ENCODE measurements at places on chromosomes 7 and 10. TPM values are rescaled to one million over a fixed set of nuclear protein-coding genes. Genes with fewer than 3 reads are reported as not detected.

DNA sequence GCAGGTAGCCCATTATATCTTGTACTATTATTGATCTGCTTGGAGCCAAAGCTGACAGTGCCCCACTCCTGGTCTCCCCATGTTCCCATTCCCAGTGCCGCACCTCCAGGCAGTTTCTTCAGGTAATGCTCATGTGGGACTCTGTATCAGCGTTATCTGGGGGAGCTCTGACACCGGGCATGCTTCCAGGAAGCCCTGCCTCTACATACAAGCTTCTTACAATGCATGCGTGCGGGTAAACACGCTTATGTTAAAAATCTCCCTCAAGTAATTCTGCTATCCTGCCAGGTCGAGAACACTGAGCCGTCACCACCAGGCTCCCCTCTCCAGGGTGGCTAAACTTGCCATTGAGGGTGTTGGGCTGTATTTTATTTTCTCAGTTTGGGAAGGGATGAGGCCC, 61.6 kb upstream of the LBX1 start:
- H3K27ac ChIP-seq = no peak overlapping the region
- DNase-seq = no peak
- H3K27me3 ChIP-seq = peaks cover 34% of the 10 kb centered on the region
- no peak overlapping the region for H3K4me3 ChIP-seq
- no peaks in the 10 kb centered on the region for H3K4me1 ChIP-seq

The PPP1R9A gene
- total RNA-seq = 3.3 TPM

The MALRD1 gene
- total RNA-seq = 1.7 TPM

The LBX1 gene
- under 0.01 TPM for total RNA-seq

The CFAP70 gene
- total RNA-seq = 1.3 TPM

GRCh38 chr7:108290459-108291151, 160.4 kb upstream of the LAMB4 start:
- H3K27me3 ChIP-seq = no peaks in the 10 kb centered on the region
- H3K4me3 ChIP-seq = peak overlapping the region; percentile 2
- no peak overlapping the region for H3K27ac ChIP-seq
- H3K4me1 ChIP-seq = no peaks in the 10 kb centered on the region
- DNase-seq = no peak

- DNase-seq = no peak
- no peaks in the 10 kb centered on the region for H3K4me1 ChIP-seq
- H3K4me3 ChIP-seq = no peak overlapping the region
- no peaks in the 10 kb centered on the region for H3K36me3 ChIP-seq
- H3K27me3 ChIP-seq = no peaks in the 10 kb centered on the region
- H3K27ac ChIP-seq = no peak overlapping the region
Measured at GRCh38 chr10:81248886-81249285, 626.1 kb upstream of the NRG3 start.

- H3K4me1 ChIP-seq = no peaks in the 10 kb centered on the region
- H3K36me3 ChIP-seq = no peaks in the 10 kb centered on the region
- no peak for DNase-seq
- H3K27ac ChIP-seq = no peak overlapping the region
- H3K27me3 ChIP-seq = no peaks in the 10 kb centered on the region
- no peak overlapping the region for H3K4me3 ChIP-seq
Measured at GRCh38 chr7:12244694-12245093, 33.6 kb downstream of the TMEM106B start.

- DNase-seq = no peak
- no peaks in the 10 kb centered on the region for H3K27me3 ChIP-seq
- no peak overlapping the region for H3K4me3 ChIP-seq
Measured at GRCh38 chr7:137306748-137307147, 36.8 kb downstream of the PTN start.

The SLC26A5 gene
- total RNA-seq = not detected

DNA sequence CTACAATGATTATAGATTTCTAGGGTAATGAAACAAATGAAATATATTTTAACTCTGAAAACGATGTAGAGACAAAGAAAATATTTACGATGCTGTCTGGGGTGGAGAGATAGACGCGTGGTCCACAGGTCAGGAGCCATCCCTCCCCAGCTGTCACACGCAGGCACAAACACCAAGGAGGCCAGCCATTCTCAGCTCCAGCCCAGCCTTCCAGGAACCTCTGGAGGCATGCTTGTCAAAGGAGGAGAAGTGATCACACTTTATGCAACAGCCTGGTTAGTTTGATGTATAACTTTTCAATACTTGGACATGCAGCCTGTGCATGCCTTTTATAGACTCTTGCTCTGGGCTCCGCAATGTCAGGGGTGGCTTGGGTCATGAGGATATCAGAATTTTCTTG, 391.5 kb upstream of the MGMT start:
- no peaks in the 10 kb centered on the region for H3K36me3 ChIP-seq
- no peak overlapping the region for H3K27ac ChIP-seq
- H3K27me3 ChIP-seq = no peaks in the 10 kb centered on the region
- no peaks in the 10 kb centered on the region for H3K4me1 ChIP-seq

DNA sequence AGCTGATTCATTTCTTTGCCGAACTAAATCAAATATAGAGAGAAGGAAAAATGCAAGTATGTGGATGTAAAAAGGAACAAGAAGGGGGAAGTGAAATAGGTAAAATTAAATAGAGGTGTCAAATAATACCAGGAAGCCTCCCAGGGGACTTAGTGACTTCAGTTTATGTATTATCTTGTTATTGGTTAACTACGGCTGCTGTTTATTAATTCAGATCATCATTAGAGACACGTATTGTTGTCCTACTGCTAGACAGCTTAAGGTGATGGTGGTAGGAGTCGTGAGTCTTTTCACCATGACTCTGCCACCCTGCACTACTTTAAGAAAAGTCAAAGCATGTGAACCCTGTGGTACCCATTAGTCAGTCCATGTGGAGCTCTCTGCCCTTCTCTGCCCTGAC, 289.1 kb downstream of the PRKG1 start:
- no peak overlapping the region for H3K27ac ChIP-seq
- H3K27me3 ChIP-seq = no peaks in the 10 kb centered on the region
- H3K4me3 ChIP-seq = no peak overlapping the region
- DNase-seq = no peak
- H3K4me1 ChIP-seq = no peaks in the 10 kb centered on the region
- no peaks in the 10 kb centered on the region for H3K36me3 ChIP-seq

DNA sequence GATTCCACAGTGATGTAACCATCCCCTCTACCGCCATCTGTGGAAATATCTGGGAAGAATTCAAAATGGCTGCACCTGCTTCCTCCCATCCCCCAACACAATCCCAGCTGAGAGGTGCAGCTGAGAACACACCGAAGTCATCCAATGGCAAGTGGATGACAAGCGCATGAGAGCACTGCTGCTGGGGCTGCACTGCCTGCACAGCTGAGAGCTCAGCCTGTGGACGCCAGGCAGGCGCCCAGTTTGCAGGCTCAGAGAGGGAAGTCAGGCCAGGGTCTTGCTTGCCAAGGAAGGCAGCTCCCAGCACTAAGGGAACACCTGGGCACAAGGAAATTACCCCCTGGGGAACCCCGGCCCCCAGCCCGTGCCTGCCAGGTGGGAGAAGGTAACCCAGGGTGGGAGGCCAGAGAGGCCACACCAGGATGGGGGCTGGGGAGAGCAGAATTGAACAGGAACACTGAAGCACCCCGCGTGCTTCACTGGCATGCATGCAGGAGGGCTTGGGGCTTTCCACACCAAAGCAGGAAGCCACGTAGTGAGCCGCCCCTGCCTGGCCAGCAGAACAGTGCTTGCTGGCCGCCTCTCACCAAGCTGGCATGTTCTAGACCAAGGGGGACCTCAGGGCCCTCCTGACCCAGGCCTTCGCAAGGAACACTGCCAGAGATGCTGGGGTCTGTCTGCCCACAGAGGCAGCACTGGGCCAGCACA, 46.2 kb downstream of the FAM53B start:
- DNase-seq = no peak
- H3K27ac ChIP-seq = no peak overlapping the region
- no peaks in the 10 kb centered on the region for H3K36me3 ChIP-seq
- peaks cover 10% of the 10 kb centered on the region for H3K4me1 ChIP-seq
- H3K27me3 ChIP-seq = no peaks in the 10 kb centered on the region
- no peak overlapping the region for H3K4me3 ChIP-seq

DNA sequence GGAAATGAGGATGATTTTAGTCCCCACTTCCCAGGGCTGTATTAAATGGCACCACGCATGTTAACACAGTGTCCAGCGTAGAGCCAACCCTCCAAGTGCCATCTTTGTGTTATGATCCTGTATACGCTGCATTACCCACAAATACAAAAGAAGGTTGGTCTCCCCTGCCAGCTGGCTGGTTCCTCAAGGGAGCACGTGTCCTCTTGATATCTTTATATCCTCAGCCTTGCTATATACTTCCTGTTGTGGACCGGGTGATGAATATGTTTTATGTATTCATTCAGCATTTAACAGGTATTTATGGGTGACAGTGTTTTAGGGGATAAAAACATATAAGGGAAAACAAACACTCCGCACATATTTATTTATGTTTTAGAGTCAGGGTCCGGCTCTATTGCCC, 23.2 kb upstream of the PRRT4 start:
- no peak overlapping the region for H3K27ac ChIP-seq
- no peaks in the 10 kb centered on the region for H3K36me3 ChIP-seq
- no peaks in the 10 kb centered on the region for H3K4me1 ChIP-seq
- H3K4me3 ChIP-seq = no peak overlapping the region
- no peak for DNase-seq

GRCh38 chr7:113267885-113268284, 149.5 kb upstream of the SMIM30 start:
- no peaks in the 10 kb centered on the region for H3K27me3 ChIP-seq
- peak; percentile 44 for DNase-seq
- no peak overlapping the region for H3K4me3 ChIP-seq
- H3K36me3 ChIP-seq = no peaks in the 10 kb centered on the region
- H3K27ac ChIP-seq = no peak overlapping the region
- H3K4me1 ChIP-seq = no peaks in the 10 kb centered on the region

The IFIT1B gene
- total RNA-seq = not detected

- H3K4me1 ChIP-seq = no peaks in the 10 kb centered on the region
- H3K27me3 ChIP-seq = no peaks in the 10 kb centered on the region
- H3K4me3 ChIP-seq = no peak overlapping the region
- no peak for DNase-seq
- no peak overlapping the region for H3K27ac ChIP-seq
Measured at GRCh38 chr7:15485998-15486397, 75.8 kb downstream of the AGMO start.

- no peaks in the 10 kb centered on the region for H3K36me3 ChIP-seq
- H3K27me3 ChIP-seq = no peaks in the 10 kb centered on the region
- peak overlapping the region; percentile 73 for H3K27ac ChIP-seq
- H3K4me1 ChIP-seq = peaks cover 13% of the 10 kb centered on the region
- DNase-seq = peak; percentile 98
- H3K4me3 ChIP-seq = no peak overlapping the region
Measured at GRCh38 chr10:10872035-10872673, 145.5 kb upstream of the CELF2 start.

The FAM25A gene
- total RNA-seq = not detected

GRCh38 chr7:81659697-81660395, 110.0 kb downstream of the HGF start:
- no peaks in the 10 kb centered on the region for H3K27me3 ChIP-seq
- no peak overlapping the region for H3K4me3 ChIP-seq
- H3K27ac ChIP-seq = no peak overlapping the region
- no peak for DNase-seq
- H3K36me3 ChIP-seq = no peaks in the 10 kb centered on the region
- no peaks in the 10 kb centered on the region for H3K4me1 ChIP-seq

DNA sequence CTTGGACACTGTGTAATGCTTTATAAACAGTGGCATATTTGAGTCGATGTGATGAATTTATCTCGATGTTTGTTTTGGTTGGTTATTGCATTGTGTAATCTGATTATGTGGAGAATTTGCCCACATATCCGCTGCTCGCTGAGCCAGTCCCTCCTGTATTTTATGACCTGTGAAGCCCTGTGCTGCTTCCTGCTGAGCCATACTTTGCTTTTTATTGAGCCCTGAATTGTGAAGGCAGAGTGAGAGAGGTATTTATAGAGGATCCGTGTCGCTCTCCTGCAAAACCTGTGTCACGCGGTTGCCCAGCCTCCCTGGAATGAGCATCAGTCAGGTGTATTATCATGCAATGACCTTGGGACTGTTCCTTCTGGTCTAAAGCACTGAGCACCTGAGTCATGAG, 253.7 kb downstream of the ARHGAP21 start:
- H3K36me3 ChIP-seq = no peaks in the 10 kb centered on the region
- H3K27me3 ChIP-seq = no peaks in the 10 kb centered on the region
- H3K4me1 ChIP-seq = no peaks in the 10 kb centered on the region
- no peak overlapping the region for H3K27ac ChIP-seq
- no peak overlapping the region for H3K4me3 ChIP-seq

DNA sequence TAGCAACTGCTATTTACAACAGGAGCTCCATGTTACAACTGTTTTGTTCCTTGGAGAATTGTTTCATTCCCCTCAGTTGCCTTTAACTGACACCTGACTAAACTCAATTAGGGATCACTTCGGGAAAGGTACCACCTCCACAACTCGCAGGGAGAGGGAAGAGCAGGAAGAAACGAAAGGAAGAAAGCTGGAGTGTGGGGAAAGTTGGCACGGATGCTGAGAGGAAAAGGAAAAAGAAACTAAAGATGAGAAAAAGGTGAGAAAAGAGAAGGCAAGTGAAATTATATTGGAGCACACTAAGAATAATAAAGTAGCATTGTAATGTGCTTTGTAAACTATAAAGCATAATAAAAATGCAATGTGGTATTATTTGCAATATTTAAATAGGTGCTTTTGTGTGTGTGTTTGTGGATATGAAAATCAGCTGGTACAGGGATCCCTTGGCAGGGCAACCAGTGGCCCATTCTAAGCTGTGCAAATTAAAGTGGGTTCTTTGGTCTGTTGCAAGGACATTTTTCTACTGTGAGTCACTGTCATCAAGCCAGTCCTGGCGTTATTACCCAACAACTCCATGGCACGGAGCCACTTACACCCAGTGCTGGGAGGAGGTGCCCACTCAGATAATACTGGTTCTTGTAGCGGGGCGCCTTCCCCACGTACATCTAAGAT, 45.9 kb downstream of the HIPK2 start:
- H3K27me3 ChIP-seq = no peaks in the 10 kb centered on the region
- H3K36me3 ChIP-seq = no peaks in the 10 kb centered on the region
- H3K4me1 ChIP-seq = peaks cover 31% of the 10 kb centered on the region
- no peak overlapping the region for H3K4me3 ChIP-seq
- peak overlapping the region; percentile 55 for H3K27ac ChIP-seq
- peak; percentile 96 for DNase-seq

- H3K27ac ChIP-seq = no peak overlapping the region
- no peaks in the 10 kb centered on the region for H3K27me3 ChIP-seq
- no peak overlapping the region for H3K4me3 ChIP-seq
- no peak for DNase-seq
Measured at GRCh38 chr10:127790066-127790624, 53.2 kb downstream of the FOXI2 start.

GRCh38 chr7:100894860-100895700, 608 bp downstream of the ACHE start:
- H3K4me3 ChIP-seq = peak overlapping the region; percentile 50
- no peaks in the 10 kb centered on the region for H3K4me1 ChIP-seq
- DNase-seq = no peak
- peaks cover 23% of the 10 kb centered on the region for H3K27me3 ChIP-seq
- H3K36me3 ChIP-seq = no peaks in the 10 kb centered on the region
- no peak overlapping the region for H3K27ac ChIP-seq

- no peak for DNase-seq
- H3K4me3 ChIP-seq = no peak overlapping the region
- no peaks in the 10 kb centered on the region for H3K27me3 ChIP-seq
- peaks cover 7% of the 10 kb centered on the region for H3K4me1 ChIP-seq
- no peak overlapping the region for H3K27ac ChIP-seq
Measured at GRCh38 chr10:127036987-127037386, 131.8 kb downstream of the DOCK1 start.

The PNLIP gene
- total RNA-seq = not detected

GRCh38 chr10:44402465-44403195, 17.7 kb upstream of the CXCL12 start:
- H3K36me3 ChIP-seq = no peaks in the 10 kb centered on the region
- no peaks in the 10 kb centered on the region for H3K4me1 ChIP-seq
- no peak overlapping the region for H3K4me3 ChIP-seq
- no peak for DNase-seq
- peaks cover 9% of the 10 kb centered on the region for H3K27me3 ChIP-seq
- H3K27ac ChIP-seq = no peak overlapping the region

Data from fibroblast of lung (primary cell).